ENCODE measurements at places on chromosomes 2 and 18. TPM values are rescaled to one million over a fixed set of nuclear protein-coding genes. Genes with fewer than 3 reads are reported as not detected.

The NCKAP5 gene
- 0.09 TPM for total RNA-seq

The PECR gene
- total RNA-seq, result 12.6 TPM

The WIPF1 gene
- total RNA-seq, result 16.2 TPM

The TP53I3 gene
- total RNA-seq, result 40.9 TPM

The SCYGR3 gene
- total RNA-seq, result not detected

The RAX gene
- not detected for total RNA-seq

The KHK gene
- 2.4 TPM for total RNA-seq

The PLGLB2 gene
- total RNA-seq, result 1.8 TPM

The ALK gene
- total RNA-seq, result not detected

The AMER3 gene
- total RNA-seq, result not detected

The SLC9A2 gene
- not detected for total RNA-seq

The ARHGAP28 gene
- total RNA-seq, result 1.1 TPM

The TMEM200C gene
- total RNA-seq, result not detected

The ABCG8 gene
- not detected for total RNA-seq

The ANKRD53 gene
- 0.33 TPM for total RNA-seq

The EMX1 gene
- not detected for total RNA-seq

The POTEC gene
- not detected for total RNA-seq

The FOSL2 gene
- total RNA-seq, result 38.5 TPM

The AQP12A gene
- total RNA-seq, result not detected

The HOXD13 gene
- under 0.01 TPM for total RNA-seq

The APOB gene
- under 0.01 TPM for total RNA-seq

The FBXO41 gene
- total RNA-seq, result under 0.01 TPM

The SERPINB8 gene
- total RNA-seq, result 2.7 TPM

The GALNT5 gene
- under 0.01 TPM for total RNA-seq

The PDE11A gene
- 0.09 TPM for total RNA-seq

The MOGAT1 gene
- total RNA-seq, result not detected

The HOXD11 gene
- total RNA-seq, result 0.11 TPM

The PAX8 gene
- total RNA-seq, result 0.11 TPM

The CPLX4 gene
- total RNA-seq, result not detected

The PID1 gene
- 0.11 TPM for total RNA-seq

The POTEJ gene
- 0.26 TPM for total RNA-seq

The EML6 gene
- 0.76 TPM for total RNA-seq

The ANKAR gene
- total RNA-seq, result 8.3 TPM

The ABCB11 gene
- not detected for total RNA-seq

The ANKRD29 gene
- total RNA-seq, result 6.2 TPM

The ECEL1 gene
- not detected for total RNA-seq

The CLEC4F gene
- total RNA-seq, result 0.17 TPM

The HES6 gene
- total RNA-seq, result 0.77 TPM

The DYNAP gene
- total RNA-seq, result not detected

The CYP1B1 gene
- 0.11 TPM for total RNA-seq

The LINC00305 gene
- total RNA-seq, result not detected

The SLC14A1 gene
- total RNA-seq, result not detected

The GATA6 gene
- 0.17 TPM for total RNA-seq

The TMEFF2 gene
- total RNA-seq, result not detected

The ANKRD23 gene
- 2.0 TPM for total RNA-seq

The MXD1 gene
- total RNA-seq, result 3.5 TPM

The RTP5 gene
- not detected for total RNA-seq

The PRLH gene
- total RNA-seq, result not detected

The TBR1 gene
- total RNA-seq, result under 0.01 TPM

The APCDD1 gene
- not detected for total RNA-seq

The TRIM54 gene
- 1.3 TPM for total RNA-seq

The GKN2 gene
- total RNA-seq, result not detected

The PIEZO2 gene
- total RNA-seq, result 311 TPM

The IL1RL1 gene
- under 0.01 TPM for total RNA-seq

The CTAGE1 gene
- total RNA-seq, result not detected

The MLPH gene
- total RNA-seq, result 3.3 TPM

The SERPINB10 gene
- total RNA-seq, result not detected

The CD28 gene
- total RNA-seq, result 0.11 TPM

The NDC80 gene
- total RNA-seq, result 3.8 TPM

All from dermis lymphatic vessel endothelial cell (primary cell).